IPS-NIHi11 (cell line): ENCODE measurements at places on chromosomes 6 and 20.

GRCh38 chr20:16942756-16943155 is 194.6 kb downstream of the OTOR start:
- no peak for DNase-seq

DNA sequence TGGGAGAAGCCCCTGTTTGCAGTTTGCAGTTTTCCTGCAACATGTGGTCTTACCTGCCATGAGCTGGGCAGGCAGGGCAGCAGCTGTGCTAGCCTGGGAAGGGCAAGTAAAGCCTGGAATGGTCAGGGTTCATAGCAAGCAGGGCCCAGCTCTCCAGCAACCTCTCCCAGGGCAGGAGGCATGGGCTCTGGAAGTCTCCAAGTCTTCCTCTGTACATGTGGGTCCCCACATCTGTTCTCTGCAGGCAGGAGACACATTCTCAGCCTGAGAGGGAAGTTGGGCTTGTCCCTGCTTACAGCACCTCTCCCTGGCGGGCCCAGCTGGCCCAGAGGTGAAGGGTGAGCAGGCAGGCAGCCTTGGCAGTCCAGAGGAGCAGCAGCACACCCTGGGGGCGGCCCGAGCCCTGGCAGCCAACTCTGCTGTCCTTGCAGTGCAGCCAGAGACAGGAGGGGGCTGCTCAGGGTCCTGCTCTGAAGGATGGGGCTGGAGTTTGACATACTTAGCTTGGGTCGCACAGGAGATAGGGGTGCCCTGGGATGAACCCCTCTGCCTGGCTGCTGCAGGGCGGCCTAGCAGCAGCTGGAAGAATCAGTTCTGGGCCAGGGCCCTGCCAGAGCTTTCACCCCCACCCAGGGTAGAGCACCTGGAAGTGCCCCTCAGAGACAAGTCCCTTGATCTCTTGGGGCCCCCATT is 176.0 kb downstream of the MRPL14 start:
- DNase-seq = peak; percentile 87

DNA sequence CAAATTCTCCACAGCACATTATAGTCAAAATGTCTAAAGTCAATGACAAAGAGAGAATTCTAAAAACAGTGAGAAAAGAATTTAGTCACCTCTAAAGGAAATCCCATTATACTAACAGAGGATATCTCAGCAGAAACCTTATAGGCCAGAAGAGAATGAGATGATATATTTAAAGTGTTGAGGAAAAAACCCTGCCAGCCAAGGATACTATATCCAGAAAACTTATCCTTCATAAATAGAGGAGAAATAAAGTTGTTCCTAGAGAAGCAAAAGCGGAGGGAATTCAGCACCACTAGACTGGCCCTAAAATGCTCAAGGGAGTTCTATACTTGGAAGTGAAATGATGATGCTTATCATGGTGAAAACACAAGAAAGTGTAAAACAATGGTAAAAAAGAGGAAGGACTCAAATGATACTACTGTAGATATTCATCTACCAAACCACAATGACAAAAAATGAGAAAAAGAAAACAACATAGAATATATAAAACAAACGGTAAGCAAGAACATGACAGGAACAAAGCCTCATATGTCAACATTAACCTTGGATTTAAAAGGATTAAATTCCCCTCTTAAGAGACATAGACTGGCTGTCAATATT is 16.7 kb downstream of the GPRC6A start:
- DNase-seq = no peak

DNA sequence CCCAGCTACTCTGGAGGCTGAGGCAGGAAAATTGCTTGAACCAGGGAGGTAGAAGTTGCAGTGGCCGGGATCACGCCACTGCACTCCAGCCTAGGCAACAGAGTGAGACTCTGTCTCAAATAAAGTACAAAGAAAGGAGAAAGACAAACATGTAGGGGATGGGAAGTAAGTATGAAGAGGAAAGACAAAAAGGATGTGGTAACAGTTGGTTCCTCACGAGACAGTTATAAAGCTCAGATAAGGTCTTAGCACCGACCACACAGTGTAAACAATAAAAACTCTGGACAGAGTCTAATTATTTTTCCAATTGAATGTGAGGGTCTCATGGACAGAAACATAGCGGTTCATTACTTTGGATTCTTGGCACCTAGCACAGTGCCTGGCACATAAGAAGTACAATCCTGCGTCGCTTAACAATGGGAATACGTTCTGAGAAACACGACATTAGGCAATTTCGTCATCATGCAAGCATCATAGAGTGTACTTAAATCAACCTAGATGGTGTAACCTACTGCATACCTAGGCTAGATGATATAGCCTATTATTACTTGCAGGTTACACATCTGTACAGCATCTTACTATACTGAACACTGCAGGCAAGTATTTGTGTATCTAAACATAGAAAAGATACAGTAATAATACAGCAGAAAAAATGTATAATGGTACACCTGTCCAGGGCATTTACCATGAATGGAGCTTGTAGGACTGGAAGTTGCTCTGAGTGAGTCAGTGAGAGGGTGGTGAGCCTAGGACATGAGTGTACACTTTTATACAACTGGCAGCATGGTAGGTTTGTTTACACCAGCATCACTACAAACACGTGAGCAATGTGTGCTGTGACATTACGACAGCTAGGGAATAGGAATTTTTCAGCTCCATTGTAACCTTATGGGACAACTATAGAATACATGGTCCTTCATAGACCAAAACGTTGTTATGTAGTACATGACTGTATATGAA is 38.2 kb downstream of the MBOAT1 start:
- DNase-seq = no peak

GRCh38 chr6:98839781-98840361 is 5.5 kb downstream of the POU3F2 start:
- no peak for DNase-seq

GRCh38 chr6:5582762-5583161 is 321.4 kb downstream of the FARS2 start:
- DNase-seq = no peak

DNA sequence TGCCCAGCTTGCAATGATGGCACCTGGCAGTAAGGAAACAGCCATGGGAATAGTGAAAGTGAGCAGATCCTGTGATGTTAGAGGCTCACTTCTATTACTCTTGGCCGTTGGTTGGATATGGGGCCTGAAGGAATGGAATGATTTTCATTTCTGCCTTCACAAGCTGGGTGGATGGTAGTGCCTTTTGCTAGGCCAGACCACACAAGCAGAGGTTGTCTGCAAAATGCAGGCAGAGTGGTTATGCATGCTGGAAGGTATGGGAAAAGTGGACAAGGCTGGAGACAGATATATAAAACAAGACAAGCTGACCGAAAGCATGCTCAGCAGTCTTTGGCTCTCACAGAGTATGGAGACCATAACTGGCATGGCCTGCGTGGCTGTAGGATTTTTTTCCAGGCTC is 50.7 kb upstream of the ERVFRD-1 start:
- no peak for DNase-seq

DNA sequence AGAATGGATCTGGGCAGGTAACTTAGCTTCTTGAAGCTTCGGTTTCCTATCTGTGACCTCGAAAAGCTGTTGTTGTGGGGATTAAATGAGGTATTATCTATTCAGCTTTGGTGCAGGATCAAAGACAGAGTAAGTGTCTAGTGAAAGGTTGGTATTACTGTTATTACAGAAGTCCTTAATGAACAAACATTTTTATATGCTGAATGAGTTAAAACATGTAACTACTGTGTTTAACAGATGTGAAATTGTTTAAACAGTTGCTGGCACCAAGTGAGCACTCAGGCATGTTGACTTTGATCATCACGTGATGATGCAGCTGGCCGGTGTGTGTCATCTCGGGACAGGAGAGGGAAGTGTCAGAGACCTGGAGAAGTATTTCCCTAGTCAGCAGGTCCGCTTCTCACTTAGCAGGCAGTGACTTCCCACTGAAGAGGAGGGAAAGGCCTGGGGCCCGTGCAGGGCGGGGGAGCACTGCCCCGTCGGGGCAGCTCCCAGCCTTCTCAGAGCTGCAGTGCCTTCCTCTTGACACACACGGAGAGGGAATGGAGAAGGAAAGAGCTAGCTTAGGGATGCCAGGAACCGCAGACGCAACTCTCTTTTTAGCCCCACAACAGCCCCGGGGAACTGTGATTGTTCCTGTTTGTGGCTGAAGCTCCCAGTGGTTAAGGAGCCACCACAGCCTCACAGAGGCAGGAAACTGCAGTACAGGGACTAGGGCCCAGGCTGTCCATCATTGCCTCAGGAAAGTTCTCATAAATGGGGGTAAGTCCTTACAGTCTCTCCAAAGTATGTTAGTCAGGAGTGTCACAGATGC is 18.0 kb downstream of the TUBB2A start:
- no peak for DNase-seq

DNA sequence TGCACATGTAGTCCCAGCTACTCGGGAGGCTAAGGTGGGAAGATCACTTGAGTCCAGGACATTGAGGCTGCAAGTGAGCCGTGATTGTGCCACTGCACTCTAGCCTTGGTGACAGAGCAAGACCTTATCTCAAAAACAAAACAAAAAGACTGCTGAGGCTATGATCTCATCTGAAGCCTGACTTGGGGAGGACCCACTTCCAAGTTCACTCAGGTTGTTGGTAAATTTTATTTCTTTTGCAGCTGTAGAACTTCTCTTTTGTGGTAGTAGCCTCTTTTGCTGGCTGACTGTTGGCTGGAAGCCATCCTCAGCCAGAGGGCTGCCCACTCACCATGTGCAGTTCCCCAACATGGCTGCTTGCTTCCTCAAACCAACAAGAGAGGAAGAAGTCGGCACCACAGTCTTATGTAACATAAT is 36.8 kb upstream of the ME1 start:
- DNase-seq = no peak

- no peak for DNase-seq
Measured at GRCh38 chr6:168218785-168219566, 100.6 kb downstream of the DACT2 start.

- DNase-seq = no peak
Measured at GRCh38 chr6:10425975-10426780, 11.3 kb upstream of the TFAP2A start.

DNA sequence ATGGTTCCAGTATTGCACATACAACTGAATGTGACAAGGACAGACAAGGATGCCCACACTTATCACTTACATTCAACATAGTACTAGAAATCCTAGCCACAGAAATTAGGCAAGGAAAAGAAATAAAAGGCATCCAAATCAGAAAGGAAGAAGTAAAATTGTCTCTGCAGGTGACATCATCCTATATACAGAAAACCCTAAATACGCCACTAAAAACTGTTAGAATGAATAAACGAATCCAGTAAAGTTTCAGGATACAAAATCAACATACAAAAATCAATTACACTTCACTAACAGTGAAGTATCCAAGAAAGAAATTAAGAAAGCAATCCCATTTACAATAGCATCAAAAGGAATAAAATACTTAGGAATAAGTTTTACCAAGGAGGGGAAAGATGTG is 66.1 kb downstream of the FAM217A start:
- no peak for DNase-seq

DNA sequence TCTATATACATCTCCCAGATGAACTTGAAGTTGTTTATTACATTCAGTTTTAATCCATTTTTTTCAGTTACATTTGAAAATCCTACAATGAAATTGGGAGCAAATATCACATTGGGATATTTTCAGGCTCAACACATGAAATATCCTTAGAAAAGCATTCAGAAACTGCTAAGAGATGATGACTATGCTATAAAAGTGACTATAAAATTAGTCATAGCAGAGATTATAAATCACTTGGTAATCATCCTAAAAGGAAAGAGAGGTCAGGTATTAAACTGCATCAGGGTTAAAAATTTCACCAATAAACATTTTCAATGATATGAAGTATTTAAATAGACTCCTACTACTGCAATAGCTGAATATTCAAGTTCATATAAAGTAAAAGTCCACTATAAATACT is 987.7 kb downstream of the GRIK2 start:
- no peak for DNase-seq

GRCh38 chr20:19577692-19578091 is 180.4 kb upstream of the RIN2 start:
- no peak for DNase-seq

GRCh38 chr20:13533946-13534345 is 104.8 kb downstream of the TASP1 start:
- no peak for DNase-seq

DNA sequence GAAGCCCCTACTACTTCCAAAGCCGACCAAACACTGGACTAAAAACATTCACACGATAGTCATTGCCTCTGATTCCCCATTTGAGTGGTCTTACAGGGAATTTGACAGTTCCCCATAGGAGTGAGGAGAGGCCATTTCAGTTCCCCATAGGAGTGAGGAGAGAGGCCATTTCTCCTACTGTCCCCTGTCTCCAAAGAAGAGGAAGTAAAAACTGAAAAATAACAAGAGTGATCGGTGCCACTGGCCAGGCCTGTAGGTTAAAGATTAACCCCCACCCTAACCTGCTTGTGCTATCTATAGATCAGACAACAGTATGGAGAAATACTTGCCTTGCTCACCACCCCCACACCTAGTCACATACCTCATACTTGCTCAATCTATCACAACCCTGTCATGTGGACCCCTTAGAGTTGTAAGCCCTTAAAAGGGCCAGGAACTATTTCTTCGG is 204.0 kb upstream of the MOCS1 start:
- DNase-seq = no peak

- peak; percentile 81 for DNase-seq
Measured at GRCh38 chr20:41734506-41734945, 116.3 kb upstream of the CHD6 start.

- no peak for DNase-seq
Measured at GRCh38 chr6:56416247-56416646, 168.9 kb upstream of the COL21A1 start.

DNA sequence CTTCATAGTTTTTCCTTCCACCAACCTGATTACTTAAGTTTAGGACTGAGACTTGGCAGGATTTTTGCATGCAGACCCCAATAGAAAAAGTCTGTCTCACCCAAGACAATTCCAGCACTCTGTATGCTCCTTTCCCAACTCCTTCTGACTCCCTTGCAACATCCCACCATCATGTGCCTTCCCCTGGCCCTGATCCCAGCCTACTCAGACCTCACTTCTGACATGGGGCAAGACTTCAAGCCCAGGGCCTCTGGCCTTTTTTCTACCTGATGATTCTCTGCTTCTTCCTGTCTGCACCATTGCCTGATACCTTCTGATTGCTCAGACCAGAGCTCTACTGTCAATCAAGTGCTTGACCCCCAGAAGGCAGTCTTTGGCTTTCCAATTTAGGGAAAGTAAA is 96.6 kb downstream of the HAO1 start:
- DNase-seq = no peak

DNA sequence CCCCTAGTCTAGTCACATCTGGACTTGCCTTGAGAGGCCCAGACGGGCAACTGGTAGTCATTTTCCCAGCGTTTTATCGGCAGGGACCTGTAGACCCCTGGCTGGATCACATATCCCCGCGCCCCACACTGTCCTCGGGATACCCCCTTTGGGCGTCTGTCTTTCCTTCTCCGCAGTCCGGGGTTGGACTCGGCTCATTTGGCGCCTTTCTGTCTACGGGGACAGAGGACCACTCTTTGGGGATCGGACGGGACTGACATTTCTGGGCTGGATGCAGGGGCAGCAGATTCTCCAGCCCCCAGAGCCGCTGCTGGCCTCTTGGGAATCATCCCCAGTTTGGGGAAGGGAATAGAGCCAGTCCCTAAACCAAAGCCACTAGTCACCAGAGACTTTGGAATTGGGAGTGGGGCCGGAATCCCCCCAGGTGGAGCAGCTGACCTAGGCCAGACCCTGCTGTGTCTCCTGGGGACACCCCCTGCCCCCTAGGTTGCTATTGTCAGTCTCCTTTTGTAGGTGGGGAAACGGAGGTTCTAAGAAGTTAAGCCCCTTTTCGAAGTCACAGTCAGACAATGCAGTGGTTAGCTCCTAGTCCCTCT is 734 bp downstream of the FAM110A start:
- DNase-seq = no peak

- no peak for DNase-seq
Measured at GRCh38 chr6:18262702-18263417, 1.5 kb downstream of the DEK start.

- no peak for DNase-seq
Measured at GRCh38 chr6:147246853-147247635, 42.8 kb downstream of the STXBP5 start.
